T-helper 1 cell (primary cell): ENCODE measurements at places on chromosomes 7 and 10.

DNA sequence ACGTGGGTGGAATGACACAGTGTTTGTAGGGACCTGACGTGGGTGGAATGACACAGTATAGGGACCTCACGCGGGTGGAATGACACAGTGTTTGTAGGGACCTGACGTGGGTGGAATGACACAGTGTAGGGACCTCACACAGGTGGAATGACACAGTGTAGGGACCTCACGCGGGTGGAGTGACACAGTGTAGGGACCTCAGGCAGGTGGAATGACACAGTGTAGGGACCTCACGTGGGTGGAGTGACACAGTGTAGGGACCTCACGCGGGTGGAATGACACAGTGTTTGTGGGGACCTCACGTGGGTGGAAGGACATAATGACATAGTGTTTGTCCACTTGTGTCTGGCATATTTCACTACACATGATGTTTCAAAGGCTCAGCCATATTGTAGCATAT, 19.3 kb downstream of the PPP2R2D start:
- no peak for DNase-seq

- no peak for DNase-seq
Measured at GRCh38 chr7:117698018-117698417, 175.2 kb downstream of the CTTNBP2 start.

GRCh38 chr7:11742496-11742895, 89.5 kb downstream of the THSD7A start:
- no peak for DNase-seq

GRCh38 chr7:20509892-20510572, 105.4 kb upstream of the ABCB5 start:
- DNase-seq, result no peak

DNA sequence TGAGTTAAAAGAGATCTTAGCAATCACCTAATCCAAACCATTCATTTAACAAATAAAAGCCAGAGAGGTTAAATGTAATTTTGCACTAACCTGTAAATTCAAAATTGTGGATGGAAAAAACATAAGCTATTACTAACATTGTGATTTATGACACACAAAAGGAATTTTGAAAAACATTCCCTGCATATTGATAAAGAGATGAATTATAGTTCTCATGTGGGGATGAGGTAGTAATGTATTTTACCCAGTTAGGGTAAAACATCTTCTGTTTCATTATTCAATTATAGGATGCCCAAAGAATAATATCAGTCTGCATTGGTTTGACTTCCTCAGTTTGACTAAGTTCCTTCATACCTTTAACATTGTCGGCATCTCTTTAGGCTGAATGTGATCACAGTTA, 561.3 kb downstream of the PHTF2 start:
- DNase-seq, result no peak

DNA sequence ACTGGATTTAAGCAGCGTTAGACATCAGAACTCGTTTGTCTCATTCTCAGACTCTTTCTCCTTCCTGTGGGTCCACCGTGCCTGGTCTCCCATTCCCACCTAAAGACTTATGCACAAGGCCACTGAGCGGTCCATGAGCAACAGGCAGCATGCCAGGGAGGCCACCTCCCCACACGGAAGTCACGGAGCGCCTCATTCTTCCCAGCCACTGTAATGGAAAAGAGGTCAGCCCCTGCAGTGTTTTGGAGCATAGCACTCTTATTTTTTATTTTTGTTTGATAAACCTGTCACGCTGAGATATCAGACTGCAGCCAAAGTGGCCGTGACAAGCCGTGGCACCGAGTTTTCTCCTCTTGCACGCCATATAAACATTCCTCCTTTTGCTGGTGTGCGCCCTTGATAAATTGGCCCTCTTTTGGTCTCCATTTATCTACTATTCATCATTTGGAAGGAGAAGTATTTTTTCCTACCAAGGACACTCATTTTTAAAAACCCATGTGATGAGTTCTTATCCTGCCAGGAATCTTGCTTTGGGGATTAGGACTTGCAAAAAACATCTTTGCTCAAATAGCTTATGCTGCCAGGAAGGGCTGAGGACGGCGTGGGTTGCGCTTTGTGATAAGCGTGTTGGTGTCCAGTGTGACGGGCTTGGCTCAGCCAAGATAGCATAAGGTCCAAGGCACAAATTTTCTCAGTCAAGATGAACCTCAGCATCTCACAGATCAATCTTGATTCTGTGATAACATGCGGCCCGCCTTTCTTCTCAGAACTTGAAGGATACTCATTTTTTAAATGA, 206.0 kb downstream of the CCDC3 start:
- DNase-seq, result no peak

DNA sequence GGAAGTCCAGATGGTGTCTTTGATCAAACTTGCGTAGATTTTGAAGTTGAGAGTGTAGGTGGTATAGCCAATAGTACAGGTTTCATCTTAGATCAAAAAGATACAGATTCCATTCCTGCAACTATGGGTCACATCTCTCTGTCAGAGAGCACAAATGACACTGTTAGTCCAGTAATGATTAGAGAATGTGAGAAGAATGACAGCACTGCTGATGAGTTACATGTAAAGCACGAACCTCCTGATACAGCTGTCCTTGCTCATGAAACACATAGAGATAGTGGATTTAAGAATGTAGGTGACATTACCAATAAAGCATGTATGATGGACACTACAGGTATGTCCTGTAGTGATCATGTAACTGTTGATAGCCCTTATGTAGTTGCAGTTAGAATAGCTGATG, 59.1 kb downstream of the LOXL4 start:
- DNase-seq, result no peak

DNA sequence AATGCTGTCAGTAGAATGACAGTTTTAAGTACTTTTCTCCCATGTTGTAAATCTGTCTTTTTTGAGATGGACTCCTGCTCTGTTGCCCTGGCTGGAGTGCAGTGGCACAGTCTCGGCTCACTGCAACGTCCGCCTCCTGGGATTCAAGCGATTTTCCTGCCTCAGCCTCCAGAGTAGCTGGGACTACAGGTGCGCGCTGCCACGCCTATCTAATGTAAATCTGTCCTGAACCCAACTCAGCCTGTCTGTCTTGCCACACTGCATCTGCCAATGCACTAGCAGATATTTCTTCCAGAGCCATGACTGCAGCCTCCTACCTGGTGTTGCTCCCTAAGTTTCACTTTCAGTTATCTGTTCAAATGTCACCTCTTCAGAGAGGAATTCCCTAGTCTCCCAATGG, 264.1 kb downstream of the PHF14 start:
- DNase-seq, result no peak

DNA sequence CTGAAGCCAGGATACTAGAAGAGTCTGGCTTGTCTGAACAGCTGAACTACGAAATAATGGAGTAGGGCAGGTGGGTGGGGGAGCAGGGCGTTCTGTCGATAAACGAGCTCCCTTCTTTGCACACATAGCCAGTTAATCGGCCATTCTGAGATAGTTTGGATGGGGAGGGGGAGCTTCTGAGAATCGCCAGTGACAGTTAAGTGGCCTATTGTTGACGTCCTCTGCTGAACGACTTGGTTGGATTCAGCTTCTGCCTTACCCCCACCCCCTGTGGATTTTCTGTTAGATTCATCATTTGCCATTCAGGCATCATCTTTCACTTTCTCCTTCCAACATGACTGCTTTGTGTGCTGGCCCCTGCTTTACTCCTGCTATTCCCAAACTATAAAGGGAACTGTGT, 520 bp downstream of the CPA5 start:
- no peak for DNase-seq

- no peak for DNase-seq
Measured at GRCh38 chr10:60403168-60403873, 13.6 kb upstream of the ANK3 start.

- no peak for DNase-seq
Measured at GRCh38 chr7:30182814-30183213, 48.0 kb downstream of the MTURN start.

- no peak for DNase-seq
Measured at GRCh38 chr7:108598153-108598552, 28.5 kb downstream of the DNAJB9 start.

GRCh38 chr7:19353180-19353579, 208.0 kb upstream of the FERD3L start:
- no peak for DNase-seq

DNA sequence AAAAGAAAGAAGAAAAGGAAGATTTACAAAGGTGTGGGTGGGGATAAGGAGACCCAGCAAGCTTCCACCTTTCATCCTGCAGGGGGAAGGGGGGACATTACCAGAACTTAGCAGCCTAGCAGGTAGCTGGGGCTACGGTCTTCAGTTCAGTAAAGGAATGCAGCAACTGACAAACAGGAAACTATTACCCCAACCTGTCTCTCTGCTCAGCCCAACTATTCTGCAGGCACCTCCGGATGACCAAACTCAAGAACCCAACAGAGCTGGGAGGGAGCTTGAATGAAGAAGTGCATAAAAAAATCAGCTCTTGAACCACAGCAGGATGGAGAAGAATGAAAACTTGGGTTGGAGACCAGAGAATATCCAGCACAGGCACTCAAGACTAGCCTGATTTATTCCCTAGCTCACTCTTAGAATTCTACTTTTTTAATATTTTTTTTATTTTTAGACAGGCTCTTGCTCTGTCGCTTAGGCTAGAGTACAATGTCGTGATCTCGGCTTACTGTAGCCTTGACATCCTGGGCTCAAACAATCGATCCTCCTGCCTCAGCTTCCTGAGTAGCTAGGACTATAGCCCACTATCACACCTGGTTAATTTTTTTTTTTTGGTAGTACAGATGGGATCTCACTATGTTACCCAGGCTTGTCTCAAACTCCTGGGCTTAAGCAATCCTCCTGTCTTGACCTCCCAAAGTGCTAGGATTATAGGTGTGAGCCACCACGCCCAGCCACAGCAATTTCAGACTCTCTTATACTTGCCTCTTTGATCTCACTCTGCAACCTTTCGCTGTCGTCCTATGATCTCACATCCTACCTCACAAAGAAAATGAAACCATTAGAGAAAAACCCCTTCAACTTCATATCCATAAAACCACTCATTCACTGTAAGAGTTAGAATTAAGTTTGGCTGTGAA, 18.5 kb upstream of the C10orf67 start:
- no peak for DNase-seq

DNA sequence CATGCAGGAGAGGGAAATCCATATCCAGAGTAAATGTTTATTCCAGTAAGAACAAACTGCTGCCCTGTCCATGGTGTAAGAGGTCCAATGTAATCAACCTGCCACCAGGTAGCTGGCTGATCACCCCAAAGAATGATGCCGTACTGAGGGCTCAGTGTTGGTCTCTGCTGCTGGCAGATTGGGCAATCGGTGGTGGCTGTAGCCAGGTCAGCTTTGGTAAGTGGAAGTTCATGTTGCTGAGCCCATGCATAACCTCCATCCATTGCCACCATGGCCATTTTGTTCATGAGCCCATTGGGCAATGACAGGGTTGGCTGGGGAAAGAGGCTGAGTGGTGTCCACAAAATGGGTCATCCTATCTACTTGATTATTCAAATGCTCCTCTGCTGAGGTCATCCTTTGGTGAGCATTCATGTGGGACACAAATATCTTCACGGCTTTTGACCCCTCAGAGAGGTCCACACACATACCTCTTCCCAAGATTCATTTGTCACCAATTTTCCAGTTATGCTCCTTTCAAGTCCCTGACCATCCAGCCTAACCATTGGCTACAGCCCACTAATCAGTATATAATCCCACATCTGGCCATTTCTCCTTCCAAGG, 23.3 kb upstream of the PAPSS2 start:
- DNase-seq, result no peak

DNA sequence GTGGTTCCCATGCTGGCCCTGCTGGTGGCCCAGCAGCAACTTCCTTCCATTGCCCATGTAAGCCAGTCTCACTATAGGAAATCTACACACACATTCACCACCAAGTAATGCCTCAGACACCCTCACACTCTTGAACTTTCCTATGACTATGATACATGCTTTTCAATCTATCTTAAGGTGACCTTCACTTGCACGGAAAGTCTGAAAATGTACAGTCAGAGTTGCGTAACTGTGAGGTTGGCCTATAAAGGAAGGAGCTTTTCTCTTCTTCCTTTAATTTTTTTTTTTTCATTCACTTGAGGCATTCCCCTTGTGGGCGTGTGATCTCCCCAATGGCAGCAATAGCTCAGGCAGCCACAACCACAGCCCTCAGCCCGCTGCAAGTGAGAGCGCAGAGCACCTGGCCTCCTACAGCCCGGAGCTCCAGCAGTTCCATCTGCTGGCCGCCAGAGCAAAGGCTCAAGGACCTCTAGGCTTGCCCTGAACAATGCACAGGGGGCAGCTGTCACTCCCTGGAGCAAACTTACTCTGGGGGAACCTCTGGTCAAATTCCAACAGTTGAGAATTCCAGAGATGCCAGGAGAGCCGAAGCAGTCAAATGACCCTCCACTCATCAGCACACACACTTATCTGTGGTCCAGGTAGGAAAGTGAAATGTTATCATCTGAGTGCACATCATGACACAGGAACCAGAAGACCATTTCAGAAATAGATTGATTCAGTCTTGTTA, 123.1 kb upstream of the ADO start:
- DNase-seq, result peak; percentile 60

DNA sequence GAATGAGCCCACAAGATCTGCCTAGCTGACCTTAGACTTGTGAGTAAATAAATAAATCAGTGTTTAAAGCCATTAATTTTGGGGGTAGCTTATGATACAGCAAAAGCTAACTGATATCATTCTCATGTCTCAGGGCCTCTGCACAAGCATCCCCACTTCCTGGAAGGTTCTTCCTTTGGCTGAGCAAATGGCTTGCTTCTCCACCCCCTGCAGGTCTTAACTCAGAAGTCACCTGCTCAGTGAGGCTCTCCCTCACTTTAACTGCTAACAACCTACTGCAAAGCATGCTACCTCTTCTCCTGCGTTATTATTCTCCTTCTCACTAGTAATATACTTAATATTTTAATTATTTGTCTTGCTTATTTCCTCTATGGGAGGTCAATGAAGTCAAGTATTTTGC, 167.3 kb downstream of the TPK1 start:
- no peak for DNase-seq

- no peak for DNase-seq
Measured at GRCh38 chr7:70470746-70471145, 661.2 kb upstream of the GALNT17 start.

GRCh38 chr10:102914781-102915180, 3.3 kb upstream of the CNNM2 start:
- no peak for DNase-seq

DNA sequence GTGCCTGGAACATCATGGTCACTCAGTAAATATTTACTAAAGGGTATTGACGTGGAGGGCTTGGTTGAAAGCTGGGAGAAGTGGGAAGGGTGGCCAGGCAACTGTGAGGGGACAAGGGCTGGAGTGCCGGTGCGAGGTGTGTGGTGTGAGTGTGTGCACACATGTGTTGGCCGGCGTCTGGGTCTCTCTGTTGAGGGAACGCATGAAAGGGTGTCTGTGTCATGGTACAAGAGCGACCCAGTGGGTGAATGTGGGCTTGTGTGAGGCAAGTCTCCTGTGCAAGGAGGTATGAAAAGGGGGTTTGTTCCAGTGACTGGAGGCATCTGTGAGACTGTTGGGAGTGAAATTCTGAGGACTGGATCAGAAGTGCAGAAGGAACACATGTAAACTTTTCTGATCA, 29.4 kb upstream of the UCMA start:
- no peak for DNase-seq

GRCh38 chr10:29304264-29304994, 15.6 kb downstream of the LYZL1 start:
- DNase-seq, result no peak
